Germinal center (tissue), 1 donor: ENCODE measurements at places on chromosomes 6 and 20.

DNA sequence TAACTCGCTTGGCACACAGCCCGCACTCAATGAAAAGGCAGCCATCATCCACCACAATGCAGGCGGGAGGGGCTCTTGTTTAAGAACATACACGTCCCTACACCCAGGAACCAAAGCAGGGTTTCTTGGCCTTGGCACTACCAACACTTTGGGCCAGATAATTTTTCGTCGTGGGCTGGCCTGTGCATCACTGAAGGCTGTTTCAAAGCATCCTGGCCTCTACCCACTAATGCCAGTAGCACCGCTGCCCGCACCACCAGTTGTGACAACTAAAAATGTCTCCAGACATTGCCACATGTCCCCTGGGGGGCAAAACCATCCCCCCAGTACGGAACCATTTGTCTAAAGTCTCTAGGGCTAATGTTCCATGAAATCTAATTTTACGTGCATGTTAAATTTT lies 13.0 kb downstream of the UQCC2 start:
- DNase-seq: no peak

DNA sequence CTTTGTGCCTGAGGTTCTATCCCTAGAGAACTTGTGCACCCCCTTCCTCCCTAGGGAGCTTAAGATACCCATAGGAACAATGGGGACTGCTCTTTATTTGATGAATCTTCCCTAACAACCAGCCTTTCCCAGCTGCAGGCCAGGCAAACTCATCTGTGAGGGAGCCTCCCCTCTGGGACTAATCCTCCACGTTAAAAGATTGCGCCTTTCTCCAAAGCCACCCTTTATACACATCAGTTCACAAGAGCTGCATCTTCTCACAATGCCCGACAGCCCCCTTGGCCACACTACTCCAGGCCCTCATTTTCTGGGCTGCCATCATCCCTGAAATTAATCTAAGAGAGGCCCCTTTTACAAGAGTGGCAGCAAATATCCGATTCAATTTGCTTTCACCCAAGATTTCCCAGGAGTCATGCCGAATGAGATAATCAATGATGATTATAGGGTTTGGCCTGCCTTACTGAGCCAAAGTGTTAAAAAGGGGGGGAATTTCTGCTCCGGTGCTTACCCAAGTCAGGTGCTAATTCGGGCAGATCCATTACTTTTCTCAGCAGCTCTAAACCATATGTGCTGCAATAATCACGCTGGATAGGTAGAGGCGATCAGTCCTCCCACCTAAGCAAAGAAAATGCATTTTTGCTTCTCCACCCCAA lies 336.5 kb downstream of the KIF16B start:
- no peak for DNase-seq

DNA sequence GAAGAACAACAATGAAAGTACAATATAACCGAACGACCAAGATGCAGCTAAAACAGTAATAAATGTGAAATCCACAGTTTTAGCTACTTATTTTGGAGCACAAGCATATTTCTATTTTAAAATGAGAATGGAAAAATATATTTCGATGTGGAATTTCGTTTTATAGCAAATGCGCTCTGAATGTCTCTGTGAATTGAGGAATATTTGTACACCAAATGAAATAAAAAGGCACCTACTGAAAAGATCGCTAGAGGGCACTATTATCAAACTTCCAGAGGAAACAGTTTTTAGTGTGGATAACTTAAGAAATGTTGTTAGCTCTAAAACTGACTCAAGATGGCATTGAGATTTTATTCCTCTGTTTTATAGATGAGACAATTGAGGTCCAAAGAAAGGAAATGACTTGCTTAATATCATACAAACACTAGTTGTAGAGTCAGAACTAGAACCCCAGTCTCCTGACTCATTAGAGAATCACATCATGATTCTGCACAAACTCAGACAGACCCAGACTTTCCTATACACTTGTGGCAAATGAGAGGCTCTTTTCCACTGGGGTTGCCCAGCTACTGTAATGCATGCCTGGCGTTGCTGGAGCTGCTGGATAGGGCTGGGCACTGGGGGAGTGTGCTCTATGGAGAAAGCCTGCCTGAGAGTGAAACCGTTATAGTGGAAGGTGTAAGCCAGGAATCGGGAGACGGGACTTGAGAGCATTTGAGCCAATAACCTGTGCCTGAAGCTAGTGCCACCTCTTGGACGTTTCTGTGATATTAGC lies 51.9 kb downstream of the GCLC start:
- DNase-seq: peak; percentile 25

DNA sequence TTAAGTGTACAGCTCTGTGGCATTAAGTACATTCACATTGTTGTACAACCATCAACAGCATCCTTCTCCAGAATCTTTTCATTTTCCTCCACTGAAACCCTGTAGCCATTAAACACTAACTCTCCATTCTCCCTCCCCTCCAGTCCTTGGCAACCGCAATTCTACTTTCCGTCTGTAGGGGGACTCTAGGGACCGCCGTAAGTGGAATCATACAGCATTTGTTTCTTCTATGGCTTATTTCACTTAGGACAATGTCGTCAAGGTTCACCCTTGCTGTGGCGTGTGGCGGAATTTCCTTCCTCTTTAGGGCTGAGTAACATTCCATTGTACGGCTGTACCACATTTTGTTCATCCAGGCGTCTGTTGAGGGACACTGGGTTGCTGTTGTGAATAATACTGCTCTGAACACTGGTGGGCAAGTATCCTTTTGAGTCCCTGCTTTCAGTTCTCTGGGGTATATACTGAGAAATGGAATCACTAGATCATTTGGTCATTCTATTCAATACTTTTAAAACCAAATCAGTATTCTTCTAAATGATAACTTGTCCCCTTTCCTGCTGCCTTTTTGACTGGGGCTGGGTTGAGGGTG lies 50.7 kb downstream of the PPP1R3G start:
- DNase-seq: no peak

GRCh38 chr6:56235245-56235644 lies 12.1 kb downstream of the COL21A1 start:
- no peak for DNase-seq

DNA sequence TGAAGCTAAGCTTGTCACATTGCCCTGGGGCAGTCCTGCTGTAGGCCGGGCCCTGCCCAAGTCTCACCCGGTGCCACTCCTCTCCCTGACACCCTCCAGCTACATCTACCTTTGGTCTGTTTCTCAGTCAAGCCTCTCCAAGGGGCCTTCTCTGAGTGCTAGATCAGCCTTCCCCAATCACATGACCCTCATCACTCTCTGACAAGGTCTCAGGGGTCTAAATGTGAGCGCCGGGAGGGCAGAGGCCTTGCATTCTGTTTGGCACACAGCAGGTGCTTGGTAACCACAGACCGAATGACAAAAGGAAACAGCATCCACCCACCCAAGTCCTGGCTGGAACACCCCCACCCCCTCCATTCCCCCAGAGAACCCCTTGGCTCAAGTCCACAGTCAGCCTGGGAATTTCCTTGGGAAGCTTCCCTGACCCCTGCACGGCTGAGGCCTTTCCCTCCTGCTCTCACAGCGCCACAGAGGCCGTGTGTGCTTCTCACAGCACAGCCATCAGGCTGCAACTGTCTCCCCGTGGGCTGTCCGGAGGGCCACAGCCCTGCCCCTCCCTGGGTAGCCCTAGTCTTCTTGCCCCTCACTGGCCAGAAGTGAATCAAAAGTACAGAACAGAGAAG lies 32.9 kb downstream of the PKIG start:
- DNase-seq: no peak

GRCh38 chr6:30974490-30975252 lies 8.8 kb upstream of the MUC21 start:
- DNase-seq: no peak

DNA sequence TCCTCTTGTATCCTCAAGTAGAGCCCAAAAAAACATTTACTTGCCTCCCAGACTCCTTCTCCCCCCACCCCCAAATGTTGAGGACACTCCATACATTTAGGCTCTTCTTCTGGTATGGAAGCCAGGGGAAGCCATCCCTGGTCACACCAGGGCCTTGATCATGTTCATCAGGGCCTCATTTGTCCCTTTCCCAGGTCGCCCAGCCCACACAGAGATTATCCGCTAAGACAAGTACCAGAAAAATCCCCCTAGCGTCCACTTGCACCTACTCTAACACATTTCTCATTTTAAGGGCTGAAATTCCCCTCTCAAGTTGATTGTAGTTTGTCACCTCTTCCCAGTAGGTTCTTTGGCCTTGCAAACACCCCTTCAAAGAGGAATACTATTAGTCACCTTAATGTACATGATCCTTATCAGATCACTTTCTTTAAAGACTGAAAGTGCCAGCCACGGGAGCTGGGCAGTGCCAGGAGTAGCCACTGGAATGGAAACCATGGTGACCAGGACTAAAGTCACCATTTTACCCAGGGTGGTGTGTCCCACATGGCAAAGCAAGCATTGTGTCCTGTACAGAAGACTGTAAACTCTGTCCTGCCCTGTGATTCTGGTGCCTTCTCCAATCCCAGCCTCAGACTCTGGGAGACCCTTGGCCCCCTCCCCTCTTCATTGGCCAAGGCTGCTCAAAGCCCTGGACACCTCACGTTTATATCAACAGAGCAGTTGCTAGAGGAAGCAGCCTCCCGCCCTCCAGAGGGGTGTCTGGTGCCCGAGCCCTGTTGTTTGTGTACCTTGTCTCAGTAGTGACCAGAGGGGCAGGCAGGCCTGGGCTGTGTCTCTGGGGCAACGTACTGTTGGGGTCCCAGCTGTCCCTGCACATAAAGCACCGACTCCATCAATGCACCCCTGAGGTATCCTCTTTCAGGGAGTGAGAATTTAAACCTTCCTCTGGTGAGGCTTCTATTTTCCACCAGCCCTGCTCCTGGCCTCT lies 5.0 kb upstream of the APOBEC2 start:
- DNase-seq: no peak

GRCh38 chr6:87473419-87473903 lies 687 bp downstream of the SLC35A1 start:
- DNase-seq: peak; percentile 73

DNA sequence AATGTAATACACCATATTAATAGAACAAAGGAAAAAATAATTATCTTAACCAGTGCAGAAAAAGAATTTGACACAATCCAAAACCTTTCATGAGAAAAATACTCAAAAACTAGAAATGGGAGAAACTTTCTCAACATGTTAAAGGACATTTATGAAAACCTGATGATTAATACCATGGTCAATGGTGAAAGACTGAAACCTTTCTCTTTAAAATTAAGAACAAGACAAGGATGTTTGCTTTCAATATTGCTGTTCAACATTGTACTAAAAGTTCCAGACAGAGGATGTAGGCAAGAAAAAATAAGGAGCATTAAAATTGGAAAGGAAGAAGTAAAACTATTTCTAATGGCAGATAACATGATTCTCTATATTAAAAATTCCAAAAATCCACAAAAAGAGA lies 981.3 kb upstream of the FLRT3 start:
- DNase-seq: no peak

- DNase-seq: no peak
These were observed 15.0 kb upstream of the TFAP2A start for GRCh38 chr6:10429638-10430427.

DNA sequence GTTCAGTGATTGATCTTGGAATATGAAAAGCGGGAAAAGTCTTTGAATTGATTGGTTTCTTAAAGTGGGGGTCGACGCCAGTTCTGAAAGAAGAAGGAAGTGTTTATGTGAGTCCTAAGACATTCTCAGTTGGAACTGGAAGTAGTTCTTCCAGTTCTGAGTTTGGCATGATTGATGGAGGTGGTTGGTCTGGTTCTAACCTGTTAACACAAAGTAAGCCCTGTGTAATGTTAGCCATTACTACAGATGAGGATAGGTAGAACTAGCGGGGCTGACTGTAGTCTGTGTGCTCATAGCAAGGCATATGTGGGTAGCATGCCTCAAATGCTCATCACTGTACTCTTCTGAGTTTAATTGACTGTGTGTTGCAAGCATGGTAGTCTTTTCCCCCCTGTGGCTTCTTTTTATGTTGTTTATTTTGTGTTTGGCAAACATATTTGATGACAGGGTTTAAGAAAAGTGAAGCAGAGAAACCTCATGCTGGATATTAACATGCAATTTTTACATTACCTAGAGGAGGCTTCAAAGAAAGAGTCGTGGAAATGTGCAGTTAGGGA lies 24.9 kb downstream of the CITED2 start:
- DNase-seq: no peak

DNA sequence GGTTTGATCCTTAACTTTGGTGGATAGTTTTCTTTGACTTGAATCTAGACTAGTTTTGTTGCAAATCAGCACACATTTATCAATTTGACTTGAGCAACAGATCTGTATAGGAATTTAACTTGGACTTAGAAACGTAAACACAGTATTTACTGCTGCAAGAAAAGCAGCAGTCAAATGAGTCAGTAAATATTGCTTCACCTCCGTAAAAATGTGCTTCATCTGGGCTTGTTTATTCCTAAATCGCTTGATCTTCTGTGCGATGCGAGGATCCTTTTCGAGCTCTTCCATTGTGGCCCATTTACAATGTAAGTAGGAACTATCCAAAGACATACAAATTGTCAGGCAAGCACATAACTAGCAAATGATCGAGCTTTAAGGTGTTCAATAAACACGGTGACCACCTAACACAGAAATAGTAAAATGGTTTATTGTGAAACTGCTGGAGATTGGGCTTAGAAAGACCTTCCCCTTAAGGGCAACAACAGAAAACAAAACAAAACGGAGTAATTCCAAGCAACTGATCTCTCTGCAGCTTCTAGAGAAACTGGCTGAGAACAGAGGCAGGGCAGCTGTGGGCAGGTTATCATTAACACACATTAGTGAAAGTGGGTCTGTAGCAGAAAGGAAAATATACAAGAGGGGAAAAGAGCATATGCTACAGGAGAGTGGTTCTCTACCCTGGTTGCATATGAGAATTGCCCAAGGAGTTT lies 120.8 kb downstream of the CHD6 start:
- no peak for DNase-seq

DNA sequence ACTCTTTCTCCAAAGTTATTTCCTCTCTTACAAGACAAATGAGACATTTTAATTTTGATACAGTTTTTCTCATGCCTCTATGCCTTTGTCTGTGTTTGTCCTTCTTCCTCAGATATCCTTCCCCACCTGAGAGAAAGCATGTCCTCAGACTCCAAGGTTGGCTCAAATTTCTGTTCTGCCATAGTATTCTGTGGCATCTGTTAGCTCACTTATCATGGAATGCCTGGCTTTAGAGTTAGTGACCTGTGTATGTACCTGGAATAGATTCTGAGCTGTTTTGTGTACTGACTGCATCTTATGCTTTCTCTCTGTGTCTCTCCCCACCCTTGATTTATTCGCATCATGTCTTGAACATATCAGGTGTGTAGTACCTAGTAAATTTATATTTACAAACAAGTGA lies 90.0 kb downstream of the CENPW start:
- DNase-seq: no peak

DNA sequence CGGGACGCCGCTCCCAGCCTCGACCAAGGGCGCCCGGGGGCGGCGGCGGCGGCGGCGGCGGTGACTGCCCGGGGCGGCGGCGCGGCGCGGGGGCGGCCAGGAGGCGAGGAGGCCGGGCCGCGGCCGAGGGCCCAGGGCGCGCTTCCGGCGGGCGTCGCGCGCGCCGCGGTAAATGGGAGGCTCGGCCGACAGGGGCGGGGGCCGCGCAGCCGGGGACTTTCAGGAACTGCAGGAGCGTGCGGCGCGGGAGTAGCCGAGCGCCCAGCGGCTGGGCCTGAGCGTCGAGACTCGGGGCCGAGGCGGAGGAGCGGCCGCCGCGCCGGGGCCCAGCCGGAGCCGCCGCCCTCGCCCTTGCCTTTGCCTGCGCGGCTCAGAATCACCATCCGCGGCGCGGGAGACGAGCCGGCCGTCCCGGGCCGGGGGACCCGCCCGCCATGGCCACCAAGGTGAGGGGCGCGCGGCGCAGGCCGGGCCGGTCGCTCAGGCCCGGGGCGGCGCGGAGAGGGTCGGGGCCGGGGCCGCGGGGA lies at the start of gene SNX9:
Gene SNX9, plus strand, starts transcription at position 246 of the 527 bp plus-strand sequence. Its CDS starts 189 bp downstream, at position 435.
- DNase-seq: peak; percentile 66
